Fibroblast of upper back skin (primary cell): ENCODE measurements at places on chromosomes 1 and 21.

DNA sequence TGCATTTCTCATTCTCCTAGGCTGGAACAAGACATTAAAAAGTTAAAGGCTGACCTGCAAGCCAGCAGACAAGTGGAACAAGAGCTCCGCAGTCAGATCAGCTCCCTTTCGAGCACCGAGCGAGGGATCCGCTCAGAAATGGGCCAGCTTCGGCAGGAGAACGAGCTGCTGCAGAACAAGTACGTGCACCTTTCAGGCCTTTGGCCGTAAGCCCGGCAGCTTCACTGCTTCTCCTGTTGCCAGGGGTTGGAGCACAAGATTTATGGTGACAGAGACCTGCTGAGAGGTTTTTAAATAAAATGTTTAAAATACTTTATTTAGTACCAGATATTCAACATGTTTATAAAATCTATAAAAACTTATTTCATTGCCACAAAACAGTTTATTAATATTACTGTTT, 53.4 kb downstream of the MACO1 start:
- DNase-seq, result no peak

DNA sequence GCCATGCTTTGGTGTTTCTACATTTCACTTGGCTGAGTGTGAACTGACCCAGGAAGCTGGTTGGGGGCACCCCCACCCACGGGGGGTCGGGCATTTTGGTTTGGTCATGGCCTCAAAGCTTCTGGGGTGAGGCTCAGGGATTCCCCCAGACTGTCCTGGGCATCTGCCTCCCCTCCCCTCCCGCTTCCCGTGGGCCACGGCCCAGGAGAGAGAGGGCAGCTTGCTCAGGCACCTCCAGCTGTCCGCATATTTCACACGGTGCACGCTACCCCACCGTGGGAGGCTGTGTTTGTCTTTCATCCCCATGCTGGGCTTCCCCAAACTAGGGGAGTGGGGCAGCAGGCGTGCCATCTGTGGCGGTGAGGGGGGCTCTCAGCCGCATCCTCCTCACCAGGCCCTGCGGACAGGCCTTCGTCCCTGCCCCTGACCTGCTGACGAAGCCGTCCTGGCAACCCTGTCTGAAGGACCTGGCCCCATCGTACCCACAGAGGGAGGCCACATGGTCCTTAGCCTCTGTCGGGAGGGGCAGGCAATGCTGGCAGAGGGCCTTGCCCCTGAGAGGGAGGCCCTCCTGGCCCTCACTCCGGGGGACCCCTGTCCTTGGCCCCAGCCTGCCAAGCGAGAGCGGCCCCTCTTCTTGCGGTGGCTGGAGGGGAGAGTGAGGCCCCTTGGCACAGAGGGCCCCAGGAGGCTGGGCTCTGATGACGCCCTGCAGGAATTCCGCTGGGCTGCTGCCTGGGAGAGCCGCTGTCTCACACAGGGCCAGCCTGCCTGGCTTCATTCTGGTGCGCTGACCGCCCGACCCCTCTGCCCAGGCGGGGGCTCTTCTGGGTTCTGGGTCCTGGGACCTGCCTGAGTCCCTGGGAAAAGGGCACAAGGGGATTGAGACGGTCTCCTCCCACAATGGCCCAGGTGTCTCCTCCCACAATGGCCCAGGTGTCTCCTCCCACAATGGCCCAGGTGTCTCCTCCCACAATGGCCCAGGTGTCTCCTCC, 22.1 kb downstream of the TP73 start:
- no peak for DNase-seq

- no peak for DNase-seq
Observed at GRCh38 chr1:160061369-160062229, 8.4 kb downstream of the KCNJ10 start.

DNA sequence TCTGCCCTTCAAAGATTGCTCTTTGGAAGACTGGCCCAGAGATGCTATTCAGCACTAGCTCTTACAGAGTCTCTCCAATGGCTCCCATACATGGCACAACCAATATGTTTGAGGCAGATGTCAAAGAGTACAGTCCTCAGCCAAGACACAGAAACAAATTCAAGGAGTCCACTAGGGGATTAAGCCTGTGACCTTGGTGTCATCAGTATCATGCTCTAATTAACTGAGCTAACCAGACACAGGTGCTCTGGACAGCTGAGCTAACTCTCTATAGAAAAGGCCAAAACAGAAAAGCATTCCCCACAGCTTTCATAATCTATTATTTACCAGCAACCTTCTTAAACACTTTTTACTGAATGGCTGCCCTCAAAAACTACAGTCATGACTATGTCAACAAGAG, 666.0 kb upstream of the PLXNA2 start:
- DNase-seq, result no peak

DNA sequence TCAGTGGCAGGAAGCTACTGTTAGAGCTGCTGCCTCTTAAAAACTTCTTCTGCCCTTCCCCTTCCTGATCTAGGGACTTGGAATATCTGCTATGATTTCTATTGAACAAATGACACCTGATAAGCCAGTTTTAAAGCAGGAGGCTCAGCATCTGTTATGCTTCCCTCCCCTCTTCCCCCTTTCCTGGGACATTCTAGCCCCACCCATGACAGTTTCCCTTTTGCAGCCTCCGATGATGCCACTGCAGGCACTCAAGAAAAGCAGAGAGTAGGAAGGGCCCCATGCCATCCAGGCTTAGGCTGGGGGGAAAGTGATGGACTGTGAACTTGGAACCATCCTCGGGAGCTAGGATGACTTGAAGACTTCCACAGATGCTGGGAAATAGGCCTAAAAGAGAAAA, 15.1 kb upstream of the EPB41 start:
- no peak for DNase-seq
